ENCODE measurements at places on chromosomes 2 and 18.

DNA sequence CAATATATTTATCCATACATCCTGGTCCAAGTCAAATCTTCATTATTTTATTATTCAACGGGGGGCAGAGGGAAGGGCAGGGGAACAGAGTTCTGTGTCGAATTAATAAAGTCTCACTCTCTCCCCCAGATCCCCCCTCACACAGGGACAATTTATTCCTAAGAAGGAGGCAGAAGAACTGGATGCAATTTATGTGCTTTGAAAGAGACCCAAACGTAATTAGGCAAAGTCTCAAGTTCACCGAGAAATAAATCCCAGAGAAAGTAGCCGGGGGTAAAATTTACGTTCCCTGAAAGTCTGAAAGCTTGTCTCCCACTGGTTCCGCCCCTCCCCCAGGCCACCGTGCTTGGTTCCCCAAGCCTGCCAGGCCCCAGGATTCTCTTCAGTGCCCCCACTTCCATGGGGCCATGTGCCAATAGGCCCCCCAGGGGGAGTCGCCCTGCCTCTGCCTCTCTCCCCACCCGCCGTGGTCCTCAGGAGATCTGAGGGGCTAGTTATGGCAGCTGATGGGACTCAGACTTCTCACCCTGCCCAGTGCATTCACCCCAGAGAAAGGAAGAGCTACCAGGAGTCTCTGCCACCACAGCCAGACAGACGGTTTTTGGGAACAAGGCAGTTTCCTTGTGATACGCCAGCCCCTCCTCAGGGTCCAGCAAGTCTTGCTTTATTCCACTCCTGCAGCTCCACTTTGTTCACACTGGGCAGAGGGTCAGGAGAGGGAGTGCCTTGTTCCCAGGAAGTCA, 215.5 kb downstream of the CYP26B1 start:
- no peak for ATAC-seq

DNA sequence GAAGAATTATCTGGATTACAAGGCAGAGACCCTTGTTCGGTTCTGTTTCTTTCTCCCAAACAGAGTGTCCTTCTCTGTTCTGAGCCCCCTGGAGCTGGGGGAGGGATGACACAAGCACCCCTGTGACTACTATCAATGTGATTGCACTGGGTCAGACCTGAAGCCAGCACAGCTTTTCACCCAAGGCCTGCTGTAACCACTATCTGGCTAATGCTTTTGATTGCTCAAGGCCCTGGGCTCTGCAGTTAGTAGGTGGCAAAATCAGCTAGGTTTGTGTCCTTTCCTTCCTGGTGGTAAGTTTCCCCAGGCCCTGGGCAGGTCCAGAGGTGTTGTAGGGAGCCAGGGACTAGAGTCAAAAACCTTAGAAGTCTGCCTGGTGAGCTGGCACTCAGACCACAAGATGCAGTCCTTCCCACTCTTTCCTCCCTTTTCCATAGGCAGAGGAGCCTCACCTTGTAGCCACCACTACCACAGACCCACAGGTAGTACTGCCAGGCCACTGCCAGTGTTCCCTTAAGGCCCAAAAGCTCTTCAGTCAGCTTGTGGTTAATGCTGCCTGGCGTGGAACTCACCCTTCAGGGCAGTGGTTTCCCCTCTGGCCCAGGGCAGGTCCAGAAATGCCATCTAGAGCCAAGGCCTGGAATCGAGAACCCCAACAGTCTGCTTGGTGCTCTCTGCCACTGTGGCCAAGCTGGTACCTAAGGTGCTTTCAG, 83.0 kb downstream of the FAM117B start:
- peak; percentile 58 for ATAC-seq

GRCh38 chr2:231470246-231470900, 6.1 kb upstream of the NCL start:
- ATAC-seq = no peak

DNA sequence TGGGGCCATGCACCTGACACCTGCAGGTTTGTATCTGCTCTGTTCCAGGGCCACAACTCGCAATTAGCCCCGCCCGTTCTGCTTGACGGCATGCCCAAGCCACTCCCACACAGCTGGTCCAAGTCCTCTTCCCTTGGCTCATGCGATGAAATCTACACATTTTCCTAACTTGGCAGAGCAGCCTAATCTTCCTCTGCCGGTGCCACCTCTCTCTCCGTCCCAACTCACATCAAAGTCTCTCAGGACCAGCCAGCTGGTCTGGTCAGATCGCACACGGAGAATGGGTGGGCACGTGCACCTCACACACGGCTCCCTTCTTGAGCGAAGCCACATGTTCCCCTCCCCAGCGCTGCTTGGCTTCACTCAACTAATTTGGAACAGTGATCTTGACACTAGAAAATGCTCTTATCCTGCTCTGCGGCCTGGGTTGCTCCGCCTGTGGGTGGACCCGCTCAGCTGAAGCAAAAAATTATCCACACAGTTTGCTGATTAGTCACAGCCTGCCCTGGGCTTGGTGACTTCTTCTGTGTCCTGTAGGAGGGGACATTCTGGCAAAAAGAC, 176.7 kb downstream of the NRP2 start:
- peak; percentile 14 for ATAC-seq

- no peak for ATAC-seq
Observed at GRCh38 chr2:42859006-42859552, 66.7 kb upstream of the HAAO start.

DNA sequence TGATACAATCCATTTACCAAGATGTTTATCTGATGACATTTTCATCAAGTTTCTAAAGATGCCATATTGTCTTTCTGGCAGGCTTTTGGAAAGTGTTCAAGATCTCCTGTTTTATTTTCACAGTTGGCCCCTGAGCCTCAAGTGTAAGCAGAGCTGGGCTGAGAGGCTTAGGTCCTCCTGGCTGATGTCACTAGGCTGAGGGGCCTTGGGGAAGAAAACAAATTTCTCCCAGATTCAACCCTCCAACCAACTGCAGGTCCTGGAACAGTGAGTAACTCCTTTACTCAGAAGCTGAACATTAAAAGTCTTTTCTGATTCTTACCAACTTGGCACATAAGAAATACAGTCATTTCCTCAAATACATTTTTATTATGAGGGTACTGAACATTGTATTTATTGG, 14.9 kb upstream of the IL1RL1 start:
- ATAC-seq = no peak

DNA sequence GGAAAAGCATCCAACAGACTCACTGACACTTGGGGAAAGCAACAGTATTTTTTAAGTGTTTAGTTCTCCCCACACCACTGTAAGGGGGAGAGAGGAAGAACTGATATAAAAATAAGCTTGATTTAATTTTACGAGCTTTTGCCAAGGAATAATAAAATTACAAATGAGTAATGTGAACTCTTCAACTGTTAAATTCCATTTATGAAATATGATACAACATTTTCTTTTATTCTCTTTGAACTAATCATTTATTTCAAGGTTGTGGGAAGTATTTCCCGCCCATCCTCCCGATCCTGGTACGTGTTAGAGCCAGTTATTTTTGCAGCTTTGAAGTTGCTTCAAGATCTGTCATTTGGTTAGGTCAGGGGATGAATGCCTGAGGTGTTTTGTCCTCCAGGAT, 35.2 kb downstream of the WDPCP start:
- ATAC-seq = no peak

DNA sequence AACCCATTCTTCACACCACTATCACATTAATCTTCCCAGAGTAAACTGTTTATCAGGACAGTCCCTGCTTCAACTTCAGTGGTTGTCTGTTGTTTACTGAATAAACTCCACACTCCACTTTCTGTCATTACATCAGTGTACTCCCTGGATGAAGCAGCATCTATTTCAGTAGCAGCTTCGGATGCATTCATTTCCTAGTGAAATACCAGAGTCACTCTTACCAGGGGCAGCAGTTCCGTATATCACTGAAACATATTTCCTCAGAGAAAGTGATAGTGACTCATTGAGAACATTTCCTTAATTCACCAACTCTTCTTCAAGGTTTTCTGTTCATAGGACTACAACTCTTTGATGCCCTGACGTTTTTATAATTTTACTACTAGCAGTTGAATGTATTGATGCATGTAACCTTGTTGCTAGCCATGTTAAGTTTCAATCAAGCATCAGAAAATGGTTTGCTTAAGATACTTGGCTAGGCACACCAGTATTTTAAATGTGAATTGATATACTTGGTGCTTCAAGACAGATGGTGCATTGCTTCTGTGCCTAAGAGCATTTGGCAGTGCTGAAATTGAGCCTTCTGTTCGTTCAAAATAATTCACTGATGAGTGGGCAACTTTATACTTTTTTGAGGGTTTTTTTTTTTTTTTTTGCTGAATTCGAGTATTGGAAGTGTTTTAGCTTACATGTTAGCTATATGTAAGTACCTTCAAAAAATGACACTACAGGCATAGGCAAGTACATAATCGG, 92.3 kb downstream of the UBE2E3 start:
- no peak for ATAC-seq

Data from stimulated activated memory B cell treated with anti-CD40 and anti-IgM and Interleukin-4, amounts not matched to agents 10 μg/mL and 1 μg/mL and 100 μg/mL, for 72 hours (primary cell).